Coronary artery (tissue), 2 donors: ENCODE measurements at places on chromosomes 6 and 20.

DNA sequence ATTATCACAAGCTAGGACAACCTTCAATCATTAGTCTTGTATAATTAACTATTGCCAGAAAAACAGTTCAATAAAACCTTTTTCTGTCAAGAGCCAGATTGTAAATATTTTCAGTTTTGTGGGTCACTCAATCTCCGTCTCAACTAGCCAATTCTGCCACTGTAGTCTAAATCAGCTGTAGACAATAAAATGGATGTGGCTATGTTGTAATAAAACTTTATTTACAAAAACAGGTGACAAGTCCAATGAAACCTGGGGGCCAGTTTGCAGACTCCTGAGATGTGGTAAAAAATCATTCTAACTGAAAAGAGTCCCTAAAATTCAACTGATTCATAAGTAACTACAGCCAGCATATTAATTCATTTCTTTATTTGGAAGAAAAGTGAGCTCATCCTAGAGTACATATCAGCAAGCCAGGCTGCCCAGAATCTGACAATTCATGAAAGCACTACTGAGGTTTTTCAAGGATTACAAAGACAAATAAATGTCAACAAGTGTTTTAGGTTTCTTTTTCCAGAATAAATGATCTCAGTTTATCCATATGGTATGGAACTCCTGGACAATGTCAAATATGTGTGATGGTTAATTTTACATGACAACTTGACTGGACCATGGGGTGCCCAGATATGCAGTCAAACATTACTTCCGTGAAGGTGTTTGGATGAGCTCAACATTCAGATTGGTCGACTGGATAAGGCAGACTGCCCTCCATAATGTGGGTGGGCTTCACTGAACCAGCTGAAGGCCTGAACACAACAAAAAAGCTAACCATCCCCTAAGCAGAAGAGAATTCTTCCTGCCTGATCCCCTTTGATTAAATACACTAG lies 15.3 kb downstream of the CEP85L start:
- no peak for DNase-seq

- no peak for DNase-seq
These were observed 203.0 kb downstream of the EPM2A start for GRCh38 chr6:145532361-145532760.

- no peak for DNase-seq
These were observed 230.0 kb downstream of the ALDH8A1 start for GRCh38 chr6:134719911-134720310.

DNA sequence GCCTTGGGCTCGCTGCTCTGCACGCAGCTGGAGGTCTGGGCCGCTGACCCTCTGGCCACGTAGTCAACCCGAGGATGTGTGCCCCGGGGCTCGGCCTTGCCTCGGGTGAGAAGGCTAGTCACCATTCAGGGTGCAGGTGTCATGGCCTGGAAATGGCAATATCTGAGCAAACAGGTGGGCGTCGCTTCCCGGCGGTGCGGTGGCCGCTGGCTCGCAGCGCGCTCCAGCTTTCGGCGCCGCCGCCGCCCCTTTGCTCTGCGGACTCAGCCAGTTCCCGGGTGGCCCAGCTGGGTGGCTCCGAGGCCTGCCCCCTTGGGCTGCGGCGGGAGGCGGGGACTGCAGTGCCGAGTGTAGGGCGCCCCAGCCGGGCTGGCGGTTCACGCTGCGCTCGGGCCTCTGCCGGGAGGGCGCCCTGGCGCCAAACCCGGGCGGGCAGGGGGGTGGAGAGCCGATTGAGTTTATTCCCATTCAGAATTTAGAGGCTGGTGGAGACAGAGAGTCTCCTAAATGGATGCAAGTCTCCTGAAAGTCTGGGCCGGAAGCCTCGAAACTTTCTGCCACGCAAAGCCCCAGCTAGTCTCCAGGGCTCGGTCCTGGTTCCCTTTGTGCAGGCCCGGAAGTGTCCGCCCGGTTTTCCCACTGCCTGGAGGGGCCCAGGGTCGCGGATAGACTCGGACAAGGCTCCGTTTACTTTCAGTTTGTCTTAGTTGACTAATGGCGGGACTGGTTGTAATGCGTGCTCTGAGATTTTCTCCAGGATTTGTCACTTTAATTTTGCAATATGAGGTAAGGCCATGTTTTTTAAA lies 11.3 kb upstream of the TFAP2A start:
- DNase-seq = no peak

DNA sequence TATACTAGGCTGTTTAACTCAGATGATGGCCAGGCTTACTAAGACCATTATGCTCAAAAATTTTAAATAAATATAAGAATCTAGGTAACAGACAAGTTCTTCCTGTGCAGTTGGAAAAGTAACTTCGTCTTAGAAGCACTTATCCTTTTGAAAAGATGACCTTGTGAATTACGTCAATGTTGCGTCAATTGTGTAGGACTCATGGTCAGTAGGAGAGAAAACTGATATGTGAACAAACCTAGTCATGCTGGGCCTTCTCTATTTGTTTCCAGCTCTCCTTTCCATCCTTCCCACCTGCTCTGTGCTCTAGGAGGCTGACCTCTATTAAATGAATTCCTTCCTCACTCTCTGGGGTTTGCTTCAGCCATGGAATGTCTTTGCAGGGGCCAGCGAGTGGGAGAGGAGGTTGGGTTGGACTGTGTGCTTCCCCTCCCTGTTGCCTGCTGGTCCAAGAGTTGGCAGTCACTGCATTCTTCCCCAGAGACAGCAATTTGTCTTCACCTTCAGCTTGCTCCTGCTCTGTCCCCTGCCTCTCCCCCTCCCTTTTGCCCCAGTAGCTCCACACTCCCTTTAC lies 128.0 kb upstream of the TNFAIP3 start:
- no peak for DNase-seq

- no peak for DNase-seq
These were observed 23.1 kb downstream of the STK35 start for GRCh38 chr20:2124564-2125213.

GRCh38 chr6:137731960-137732616 lies 135.0 kb upstream of the TNFAIP3 start:
- DNase-seq = no peak

DNA sequence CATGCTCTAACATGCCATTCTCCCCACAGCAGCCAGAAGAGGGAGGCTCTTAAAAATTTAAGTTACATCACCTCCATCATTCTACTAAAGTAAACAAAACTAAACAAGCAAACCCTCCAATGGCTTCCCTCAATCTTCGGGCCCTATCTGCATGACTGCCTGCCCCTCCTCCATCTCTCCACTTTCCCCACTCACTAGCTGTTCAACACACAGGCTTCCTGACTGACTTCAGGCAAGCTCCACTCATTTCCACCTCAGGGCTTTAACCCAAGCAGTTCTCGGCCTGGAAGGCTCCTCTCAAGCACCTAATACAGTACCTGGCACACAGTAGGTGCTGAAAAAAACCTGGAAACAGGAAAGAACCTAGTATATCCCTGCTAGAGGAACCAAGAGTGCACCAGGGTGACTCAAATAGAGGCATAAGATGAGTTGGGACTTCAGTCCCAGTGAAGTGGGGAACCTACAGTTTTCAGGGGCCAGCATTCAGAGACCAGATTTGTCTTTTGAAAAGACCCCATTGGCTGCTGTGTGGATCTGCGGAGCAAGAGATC lies 2.8 kb downstream of the AHCY start:
- DNase-seq = no peak

- DNase-seq = no peak
These were observed 7.7 kb downstream of the NRN1 start for GRCh38 chr6:5998711-5999687.

DNA sequence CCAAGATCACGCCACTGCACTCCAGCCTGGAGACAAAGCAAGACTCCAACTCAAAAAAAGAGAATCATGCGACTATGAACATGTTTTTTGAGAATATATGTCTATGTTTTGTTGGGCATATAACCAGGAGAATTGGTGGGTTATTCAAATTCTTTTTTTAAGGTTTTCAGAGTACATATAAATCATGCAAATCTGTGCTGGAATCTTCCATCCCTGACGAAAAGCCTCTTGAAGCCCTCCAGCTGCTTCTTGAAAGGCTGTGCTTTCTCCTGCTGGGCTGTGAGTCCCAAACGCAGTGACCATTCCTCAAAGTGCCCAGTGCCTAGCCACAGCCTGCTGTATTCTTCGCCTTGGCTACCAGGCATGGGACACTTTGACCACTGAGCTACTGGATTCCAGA lies 9.2 kb upstream of the RAB22A start:
- no peak for DNase-seq

DNA sequence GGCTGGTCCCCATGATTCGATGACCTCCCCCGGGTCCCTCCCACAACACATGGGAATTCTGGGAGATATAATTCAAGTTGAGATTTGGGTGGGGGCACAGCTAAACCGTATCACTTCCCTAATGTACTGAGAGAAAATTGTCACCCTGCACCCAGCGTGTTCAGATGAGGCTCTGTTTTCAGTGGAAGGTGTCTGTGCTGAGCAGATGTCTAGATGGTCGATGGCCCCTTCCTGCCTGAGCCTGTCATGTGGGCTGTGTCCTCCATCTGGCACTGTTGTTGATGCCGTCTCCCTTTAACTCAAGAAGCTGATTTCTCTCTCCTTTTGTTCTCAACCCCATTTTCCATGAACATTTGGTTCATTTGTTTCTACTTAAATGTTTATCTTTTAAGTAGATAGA lies 37.0 kb downstream of the TMEM181 start:
- no peak for DNase-seq

- DNase-seq = no peak
These were observed 98.1 kb upstream of the VSTM2L start for GRCh38 chr20:37804584-37805566.

DNA sequence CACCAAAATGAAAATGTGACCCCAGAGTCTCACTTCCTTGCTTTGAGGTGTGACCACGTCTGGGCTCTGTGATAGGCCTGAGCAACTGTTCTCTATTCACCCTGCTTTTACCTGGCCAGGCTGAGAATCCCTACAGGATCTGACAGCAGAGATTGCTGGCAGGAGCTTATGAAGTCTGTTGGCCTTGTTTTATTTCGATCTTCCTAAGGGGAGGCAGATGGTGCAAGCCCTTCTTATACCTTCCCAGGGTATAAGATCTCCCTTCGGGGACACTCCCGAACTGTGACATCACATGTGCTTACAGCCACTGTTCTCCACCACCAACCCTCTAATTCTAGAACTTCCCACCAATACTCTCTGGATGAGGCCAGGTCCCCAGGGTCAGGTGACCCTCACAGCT lies 26.8 kb downstream of the MYT1 start:
- DNase-seq = no peak

- DNase-seq = no peak
These were observed 45.5 kb downstream of the EIF2S2 start for GRCh38 chr20:34066476-34067090.

- DNase-seq = no peak
These were observed 83.9 kb downstream of the ZDHHC14 start for GRCh38 chr6:157464653-157465535.

DNA sequence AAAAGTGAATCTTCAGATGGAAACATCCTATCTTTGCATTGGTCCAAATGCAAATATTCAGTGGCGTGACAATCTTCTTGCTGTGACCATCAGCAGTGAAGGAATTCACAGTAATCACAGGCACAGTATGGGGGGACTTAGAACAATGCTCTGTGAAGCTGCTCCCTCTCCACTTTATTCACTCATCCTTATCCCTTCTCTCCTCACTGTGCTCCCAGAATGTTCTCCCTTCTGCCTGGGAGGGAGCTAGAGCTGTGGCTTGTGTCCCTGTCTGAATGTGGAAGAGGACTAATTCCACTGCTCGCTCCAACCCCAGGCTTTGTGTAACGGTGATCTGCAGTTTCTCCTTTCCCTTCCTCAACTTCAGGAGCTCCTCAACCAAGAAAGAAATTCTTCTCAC lies 243.7 kb downstream of the ALDH8A1 start:
- DNase-seq = no peak

DNA sequence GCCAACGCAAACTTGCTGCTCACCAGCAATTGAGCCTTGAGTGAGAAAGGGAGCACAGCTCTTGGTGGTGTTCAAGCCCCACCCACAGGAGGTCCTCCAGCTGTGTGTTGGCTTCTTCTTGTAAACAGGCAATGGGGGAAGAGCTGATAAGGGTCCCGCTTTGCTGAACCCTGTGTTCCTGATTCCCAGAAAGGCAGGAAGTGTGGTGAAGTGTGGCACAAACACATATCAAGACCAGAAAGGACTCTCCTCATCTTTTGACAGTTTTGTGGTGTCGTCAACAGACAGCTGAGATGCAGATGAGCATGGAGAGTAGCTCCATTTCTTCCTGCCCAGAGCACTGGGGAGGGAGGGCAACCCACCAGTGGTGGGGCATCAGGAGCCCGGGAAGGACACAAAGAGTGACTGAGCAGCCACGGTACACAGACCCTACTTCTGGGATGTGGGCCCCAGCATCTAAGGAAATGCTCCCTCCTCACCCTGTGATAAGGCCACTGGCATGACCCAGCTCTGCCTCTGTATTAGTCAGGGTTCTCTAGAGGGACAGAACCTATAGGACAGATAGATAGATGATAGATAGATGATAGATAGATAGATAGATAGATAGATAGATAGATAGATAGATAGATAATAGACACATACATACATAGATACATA lies 188.9 kb upstream of the TAB2 start:
- DNase-seq = no peak

DNA sequence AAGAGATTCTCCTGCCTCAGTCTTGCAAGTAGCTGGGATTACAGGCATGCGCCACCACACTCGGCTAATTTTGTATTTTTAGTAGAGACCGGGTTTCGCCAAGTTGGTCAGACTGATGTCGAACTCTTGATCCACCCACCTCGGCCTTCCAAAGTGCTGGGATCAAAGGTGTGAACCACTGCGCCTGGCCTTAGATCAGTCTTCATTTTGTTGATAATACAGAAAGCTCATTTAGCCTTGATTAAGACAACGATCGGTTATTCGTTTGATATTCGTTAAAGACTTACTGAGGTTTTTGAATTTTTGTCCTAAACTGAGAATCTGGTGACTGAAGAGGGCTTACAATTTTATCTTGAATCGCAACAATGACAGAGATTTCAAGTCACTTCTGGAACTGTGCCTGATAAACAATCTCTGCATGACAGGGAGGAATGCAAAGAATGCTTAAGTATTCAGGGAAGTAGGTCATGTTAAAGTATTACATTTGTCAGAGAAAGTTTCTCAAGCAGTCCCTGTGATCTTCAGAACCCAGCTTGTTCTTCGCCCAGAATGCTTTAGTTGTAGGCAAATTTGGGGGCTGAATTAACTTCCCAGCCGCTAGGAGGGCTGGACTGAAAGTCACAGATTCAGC lies 14.8 kb downstream of the AKAP12 start:
- DNase-seq = no peak

DNA sequence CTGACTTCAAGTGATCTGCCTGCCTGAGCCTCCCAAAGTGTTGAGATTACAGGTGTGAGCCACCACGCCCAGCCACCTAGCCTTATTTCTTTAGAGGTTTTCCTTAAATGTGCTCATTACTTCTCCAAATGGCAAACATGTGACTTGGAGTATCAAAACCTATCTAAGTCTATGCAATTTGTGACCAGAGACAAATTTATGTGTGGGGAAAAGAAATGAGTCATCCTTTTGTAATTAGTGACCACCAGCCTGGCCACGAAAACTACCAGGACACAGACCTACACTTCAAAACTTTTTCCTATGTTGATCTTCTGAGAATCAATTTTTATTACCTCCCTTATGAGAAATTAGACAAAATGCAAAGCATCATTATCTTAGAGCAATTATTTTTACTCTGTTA lies 64.6 kb upstream of the OGFRL1 start:
- DNase-seq = no peak
